ENCODE measurements at places on chromosomes 6 and 20.

GRCh38 chr20:48653706-48654051 is 174.1 kb downstream of the PREX1 start:
- DNase-seq = no peak

GRCh38 chr6:166304106-166304505 is 4.1 kb downstream of the PRR18 start:
- DNase-seq = no peak

GRCh38 chr6:70164556-70164955 is 138.3 kb downstream of the COL9A1 start:
- no peak for DNase-seq

DNA sequence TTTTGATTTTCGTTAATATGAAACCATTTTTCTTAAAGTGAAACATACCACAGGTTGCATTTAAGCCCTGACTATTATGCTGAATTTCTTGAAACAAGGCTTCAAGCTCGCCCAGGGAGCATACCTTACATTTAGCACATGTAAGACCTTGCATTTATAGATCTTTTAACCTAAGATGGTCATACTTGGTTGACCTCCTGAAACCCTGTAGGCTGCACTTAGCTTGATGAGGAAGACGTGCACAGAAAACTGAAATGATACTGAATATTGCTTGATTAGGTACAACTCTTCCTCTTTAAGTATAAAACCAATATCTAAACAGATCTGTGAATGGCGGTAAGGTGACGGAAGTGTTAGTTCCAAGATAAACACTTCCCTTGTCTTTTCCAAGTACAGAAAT is 82.2 kb downstream of the CTNNBL1 start:
- DNase-seq = no peak

- no peak for DNase-seq
These were observed 76.1 kb downstream of the SULF2 start for GRCh38 chr20:47708953-47709833.

DNA sequence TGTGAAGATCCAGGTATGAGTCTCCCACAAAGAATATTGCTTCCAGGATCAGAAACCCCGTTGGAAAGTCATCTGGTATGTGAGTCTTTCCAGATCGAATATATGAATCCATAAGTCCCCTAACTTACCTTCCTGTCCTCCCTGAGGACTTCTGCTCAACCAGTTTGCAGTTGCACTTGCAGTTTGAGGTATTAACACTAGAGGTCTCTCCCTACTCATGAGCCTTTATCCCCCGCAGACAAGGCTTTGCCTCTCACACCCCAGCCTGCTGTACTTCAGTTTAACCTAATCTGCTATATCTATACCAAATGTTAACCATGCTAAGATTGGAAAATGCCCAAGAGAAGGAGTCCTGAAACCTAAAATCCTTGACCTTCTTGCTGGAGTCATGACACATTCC is 135.3 kb upstream of the DEFB112 start:
- no peak for DNase-seq

DNA sequence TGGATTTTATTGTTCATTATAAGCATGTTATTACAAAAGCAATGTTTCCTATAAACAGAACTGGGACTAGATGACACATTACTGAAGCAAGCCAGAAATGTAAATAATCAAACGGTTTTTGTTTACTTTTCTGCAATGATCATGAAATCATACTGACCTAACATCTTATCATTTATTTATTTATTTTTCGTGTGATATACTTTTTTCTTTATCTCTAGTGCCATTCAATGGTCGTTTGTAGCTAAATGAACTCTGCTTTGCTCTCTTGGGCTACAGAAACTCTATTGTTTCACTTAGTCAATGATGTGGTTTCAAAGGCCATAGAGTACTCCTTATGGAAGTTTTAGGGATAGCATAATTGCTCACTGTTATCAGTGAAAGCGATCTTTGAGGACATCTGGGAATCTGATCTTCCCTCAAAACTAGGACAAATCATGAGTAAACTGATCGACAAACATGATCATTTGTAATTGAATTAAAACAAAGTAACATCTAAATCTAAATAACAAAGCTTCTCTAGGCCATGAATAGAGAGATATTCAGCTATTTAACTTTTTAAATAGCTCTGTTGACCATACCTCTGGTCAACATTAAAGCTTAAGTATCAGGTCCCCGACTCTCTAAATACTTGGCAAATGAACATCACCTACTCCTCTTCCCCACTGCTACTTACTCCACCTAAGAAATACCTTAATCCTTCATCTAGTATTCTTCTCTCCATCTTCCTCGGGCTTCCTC is 933.4 kb downstream of the TFAP2A start:
- DNase-seq = no peak

DNA sequence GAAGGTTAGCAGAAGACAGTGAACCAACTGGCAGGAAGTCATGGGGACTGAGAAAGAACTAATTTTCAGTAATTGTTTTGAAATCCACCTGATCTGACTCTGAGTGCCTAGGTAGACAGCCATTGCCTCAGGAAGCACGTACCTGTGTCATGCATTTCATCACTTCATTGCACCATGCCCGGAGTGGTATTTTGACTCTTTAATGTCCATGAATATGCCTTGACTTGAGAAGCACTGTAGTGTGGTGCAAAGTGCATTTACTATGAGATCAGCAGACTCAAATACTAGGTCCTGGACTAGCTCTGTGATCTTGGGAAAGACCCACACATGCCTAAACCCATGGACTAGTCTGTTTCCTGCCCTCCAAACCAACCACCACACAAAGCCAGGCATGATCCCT is 370.9 kb upstream of the MARCKS start:
- DNase-seq = no peak

- no peak for DNase-seq
These were observed 24.2 kb downstream of the TFAP2A start for GRCh38 chr6:10390495-10391298.

- DNase-seq = no peak
These were observed 93.8 kb upstream of the CD93 start for GRCh38 chr20:23179766-23180403.

DNA sequence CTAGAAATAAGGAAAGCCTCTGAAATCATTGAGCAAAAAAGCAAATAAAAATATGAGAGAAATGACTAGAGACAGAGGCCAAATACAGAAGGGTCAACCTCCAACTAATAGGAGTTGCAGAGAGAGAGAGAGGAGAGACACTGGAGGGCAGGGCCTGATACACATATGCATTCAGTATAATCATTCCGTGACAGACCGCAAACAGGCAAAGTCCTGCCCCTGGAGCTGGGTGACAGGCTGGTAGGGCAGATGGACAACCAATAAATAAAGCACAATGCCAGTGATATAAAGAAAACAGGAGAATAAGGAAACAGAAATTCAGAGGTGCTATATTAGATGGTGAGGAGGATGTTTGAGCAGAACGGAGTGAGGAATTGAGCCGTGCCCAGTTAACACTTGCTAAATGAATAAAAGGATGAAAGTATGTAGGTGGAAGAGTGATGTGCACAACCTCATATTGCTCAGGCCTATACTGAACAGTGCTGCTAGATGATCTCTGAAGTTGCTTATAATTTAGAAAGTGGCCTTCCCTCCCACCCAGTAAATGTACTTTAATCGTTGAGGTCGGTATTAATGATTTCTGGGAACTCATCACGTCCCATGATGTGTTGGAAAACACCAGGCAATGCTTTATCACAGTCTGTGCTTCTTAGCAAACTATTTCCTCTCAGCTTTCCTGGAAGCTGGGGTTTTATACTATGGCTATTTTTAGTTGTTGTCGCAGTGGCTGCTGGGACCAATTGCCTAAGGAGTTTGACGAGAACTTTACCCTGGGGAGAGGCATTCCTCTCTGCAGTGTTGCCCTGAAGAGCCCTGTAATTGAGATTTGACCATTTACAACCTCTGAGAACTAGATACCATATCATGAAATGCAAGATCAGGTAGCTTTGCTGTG is 37.6 kb upstream of the CLIC5 start:
- DNase-seq = peak; percentile 24

DNA sequence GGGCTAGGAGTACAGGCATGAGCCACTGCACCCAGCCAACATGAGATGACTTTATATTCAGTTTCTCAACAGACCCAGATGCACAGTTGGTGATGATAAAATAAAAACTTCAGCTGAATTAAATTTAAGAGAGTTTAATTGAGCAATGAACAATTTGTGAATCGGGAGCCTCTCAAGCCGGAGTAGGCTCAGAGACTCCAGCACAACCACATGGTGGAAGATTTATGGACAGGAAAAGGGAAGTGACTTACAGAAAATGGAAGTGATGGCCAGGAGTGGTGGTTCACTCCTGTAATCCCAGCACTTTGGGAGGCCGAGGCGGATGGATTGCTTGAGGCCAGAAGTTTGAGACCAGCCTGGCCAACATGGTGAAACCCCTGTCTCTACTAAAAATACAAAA is 10.4 kb upstream of the BCAS4 start:
- DNase-seq = no peak

- peak; percentile 92 for DNase-seq
These were observed at the start of gene UBE3D for GRCh38 chr6:83065511-83066192. TSS of gene UBE3D (minus strand) at chr6:83065841. CDS start at chr6:83065718, 123 bp downstream.

GRCh38 chr6:136209496-136209895 is 40.6 kb downstream of the MTFR2 start:
- no peak for DNase-seq

GRCh38 chr6:133741375-133741861 is 147.5 kb upstream of the TCF21 start:
- no peak for DNase-seq

DNA sequence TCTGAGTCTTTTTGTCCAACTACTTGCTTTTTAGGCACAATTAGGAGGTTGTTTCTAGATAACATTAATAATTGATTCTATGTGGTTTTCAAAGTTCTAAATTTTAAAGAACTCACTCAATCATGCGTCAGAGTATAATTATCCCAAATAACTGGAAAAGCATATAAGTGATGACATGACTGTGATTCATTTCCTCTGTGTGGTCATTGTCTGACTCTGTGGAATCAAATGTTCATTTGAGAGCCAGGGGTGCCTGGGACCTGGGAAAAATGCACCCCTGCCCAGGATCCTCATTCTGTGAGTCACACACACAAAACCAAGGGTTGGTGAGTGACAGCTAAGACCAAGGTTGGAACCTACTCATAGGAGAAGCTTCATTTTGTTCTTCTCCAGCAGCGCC is 127.1 kb upstream of the MLIP start:
- no peak for DNase-seq

- no peak for DNase-seq
These were observed 466.6 kb upstream of the JAG1 start for GRCh38 chr20:11140359-11140758.

GRCh38 chr20:7654231-7654630 is 286.0 kb downstream of the HAO1 start:
- DNase-seq = no peak

- peak; percentile 66 for DNase-seq
These were observed 91.0 kb downstream of the UNC5CL start for GRCh38 chr6:40947876-40948526.

DNA sequence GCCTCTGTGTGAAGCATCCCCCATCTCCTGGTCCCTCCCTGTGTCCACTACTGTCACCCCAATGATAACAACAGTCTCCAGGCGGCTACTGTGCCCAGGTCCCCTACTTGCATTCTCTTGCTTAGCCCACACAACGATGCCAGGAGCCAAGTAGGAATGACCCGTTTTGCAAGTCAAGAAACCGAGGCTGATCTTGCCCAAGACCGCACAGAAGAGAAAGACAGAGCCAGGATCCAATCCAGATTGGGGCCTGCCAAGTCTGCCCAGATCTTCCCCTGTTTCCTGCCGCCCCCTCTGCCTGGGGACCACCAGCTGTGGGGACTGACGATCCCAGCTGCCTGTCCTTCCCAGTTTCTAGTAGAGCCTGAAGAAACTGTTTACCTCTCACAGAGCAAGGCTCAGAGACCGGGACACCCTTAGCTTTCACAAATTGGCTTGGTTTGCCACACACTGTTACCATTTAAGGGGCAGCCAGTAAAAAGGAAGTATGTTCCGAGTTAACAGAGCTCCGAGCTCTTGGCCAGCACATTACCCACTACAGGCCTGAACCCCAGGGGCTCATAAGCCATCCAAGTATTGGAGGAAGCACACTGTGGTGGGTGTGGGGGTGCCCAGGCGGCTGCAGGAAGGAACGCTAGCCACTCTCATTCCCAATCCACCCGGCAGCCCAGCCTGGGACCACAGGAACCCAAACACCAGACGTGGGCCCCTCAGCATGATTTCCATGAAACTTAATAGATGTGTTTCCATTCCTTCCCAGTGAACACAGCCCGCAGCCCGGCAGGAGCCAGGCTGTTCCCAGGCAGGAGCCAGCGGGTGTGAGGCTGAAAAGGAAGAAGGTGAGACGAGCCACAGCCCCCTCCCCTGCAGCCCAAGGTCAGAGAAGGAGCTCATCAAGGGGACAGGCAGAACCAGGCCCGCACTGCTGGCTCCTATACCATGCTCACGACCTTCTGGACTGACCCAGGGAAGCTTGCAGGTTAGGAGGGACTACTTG is 7.9 kb downstream of the KIAA1755 start:
- DNase-seq = no peak

- DNase-seq = peak; percentile 83
These were observed 81.0 kb downstream of the GPX5 start for GRCh38 chr6:28606424-28607391.

DNA sequence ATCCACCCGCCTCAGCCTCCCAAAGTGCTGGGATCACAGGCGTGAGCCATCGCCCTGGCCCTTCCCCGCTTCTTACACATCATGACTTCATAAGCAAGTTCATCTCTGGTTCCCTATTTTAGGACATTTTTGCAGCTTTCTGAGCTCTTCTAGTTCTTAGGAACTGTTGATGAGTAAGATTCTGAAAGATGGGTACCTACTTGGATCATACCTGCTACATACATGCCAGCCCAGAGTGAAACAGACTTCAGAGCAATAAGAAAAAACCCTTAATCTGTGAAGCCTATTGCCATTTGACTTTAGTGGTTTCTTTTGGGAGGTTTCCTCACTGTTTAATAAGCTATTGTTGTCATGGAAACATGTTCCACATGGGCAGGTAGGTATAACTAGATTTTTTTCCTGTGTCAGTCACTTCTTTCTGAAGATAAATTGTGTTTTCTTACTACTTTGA is 27.9 kb upstream of the TMEM217 start:
- peak; percentile 52 for DNase-seq

DNA sequence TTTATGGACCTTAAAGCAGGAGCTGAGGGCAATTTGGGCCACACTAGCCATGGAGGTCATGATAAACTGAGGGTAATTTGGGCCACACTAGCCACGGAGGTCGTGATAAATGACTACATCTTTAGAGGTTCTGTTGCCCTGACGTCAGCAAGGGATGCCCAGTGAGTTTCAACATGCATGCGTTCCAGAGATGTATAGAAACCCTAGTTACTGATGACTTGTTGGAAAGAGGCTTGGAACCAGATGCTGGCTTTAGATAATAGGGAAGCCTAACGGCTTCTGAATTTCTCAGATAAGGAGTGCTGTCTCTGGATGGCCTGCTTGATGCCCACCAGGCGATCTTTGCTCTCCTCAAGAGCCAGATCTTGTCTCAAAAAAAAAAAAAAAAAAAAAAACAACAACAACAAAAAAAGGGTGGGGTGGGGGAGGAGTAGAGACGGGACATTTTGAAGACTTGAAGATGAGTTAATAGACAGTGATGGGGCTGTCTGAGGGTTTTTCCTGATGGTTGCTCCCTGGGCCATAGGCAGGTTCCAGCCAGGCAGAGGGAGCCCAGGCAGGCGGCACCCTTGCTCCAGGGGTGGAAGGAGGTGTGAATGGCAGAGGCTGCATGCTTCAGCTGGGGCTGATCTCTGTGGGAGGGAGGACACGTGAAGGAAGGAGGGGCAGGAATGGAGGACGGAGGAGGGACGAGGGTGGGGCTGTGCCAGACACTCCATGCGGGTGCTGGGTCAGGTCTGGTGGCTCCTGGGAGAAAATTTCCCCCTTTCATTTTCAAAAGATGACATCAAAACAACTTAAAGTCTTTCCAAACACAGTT is 27.0 kb upstream of the FRMD1 start:
- DNase-seq = no peak

GRCh38 chr20:63957004-63957689 is 931 bp upstream of the UCKL1 start:
- peak; percentile 79 for DNase-seq
